Panc1 (cell line): ENCODE measurements at places on chromosomes 1 and 21. TPM values are rescaled to one million over a fixed set of nuclear protein-coding genes. Genes with fewer than 3 reads are reported as not detected.
A peak's percentile ranks its signal among the peaks of the same experiment; 100 is the strongest.

- H3K4me3 ChIP-seq = no peak overlapping the region
- no peak for DNase-seq
- no peaks in the 10 kb centered on the region; the same call in 1 of the 2 replicates for H3K4me1 ChIP-seq
- no peak overlapping the region for H3K27ac ChIP-seq
- peaks cover 18% of the 10 kb centered on the region; the same call in 1 of the 2 replicates for H3K36me3 ChIP-seq
- H3K27me3 ChIP-seq = no peaks in the 10 kb centered on the region
These were observed 21.3 kb downstream of the GPSM2 start for GRCh38 chr1:108897865-108898720.

F13B gene
- not detected for total RNA-seq

GRCh38 chr1:214859647-214860046, 222.9 kb upstream of the KCNK2 start:
- H3K4me1 ChIP-seq = no peaks in the 10 kb centered on the region
- DNase-seq = no peak
- H3K4me3 ChIP-seq = no peak overlapping the region
- no peak overlapping the region for H3K27ac ChIP-seq
- no peaks in the 10 kb centered on the region for H3K36me3 ChIP-seq

CD53 gene
- total RNA-seq = 0.49 TPM

TTC4 gene
- 25.2 TPM for total RNA-seq

DNA sequence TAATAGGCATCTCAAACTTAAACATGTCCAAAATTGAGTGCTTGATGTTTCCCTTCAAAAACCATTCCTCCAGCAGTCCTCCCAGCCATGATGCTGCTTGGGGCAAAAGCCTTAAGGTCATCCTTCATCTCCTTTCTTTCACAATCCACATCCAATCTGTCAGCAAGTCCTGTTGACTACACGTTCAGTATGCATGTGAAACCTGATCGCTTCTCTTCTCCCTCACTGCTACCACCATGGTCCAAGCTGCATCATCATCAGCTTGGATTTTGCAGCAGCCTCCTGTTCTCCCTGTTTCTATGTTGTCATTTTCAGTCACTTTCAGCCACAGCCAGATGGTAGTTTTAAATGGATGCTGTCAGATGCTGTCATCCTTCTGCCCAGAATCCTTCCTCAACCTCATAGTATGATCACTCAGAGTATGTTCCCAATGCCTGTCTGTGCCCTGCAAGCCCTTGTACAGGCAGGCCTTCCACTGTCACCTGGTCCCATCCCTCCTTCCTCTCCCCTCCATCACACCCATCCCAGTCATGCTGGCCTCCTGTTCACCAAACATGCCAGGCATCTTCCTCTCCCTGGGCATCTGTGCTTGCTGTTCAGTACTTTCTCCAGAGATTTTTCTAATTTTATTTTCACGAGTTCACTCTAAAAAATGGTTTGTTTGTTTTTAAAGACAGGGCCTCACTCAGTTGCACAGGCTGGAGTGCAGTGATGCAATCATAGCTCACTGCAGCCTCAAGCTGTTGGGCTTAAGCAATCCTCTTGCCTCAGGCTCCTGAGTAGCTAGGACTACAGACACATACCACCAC, 66.0 kb downstream of the SYDE2 start:
- no peak overlapping the region for H3K4me3 ChIP-seq
- H3K27ac ChIP-seq = no peak overlapping the region
- peaks cover 4% of the 10 kb centered on the region for H3K27me3 ChIP-seq
- H3K36me3 ChIP-seq = no peaks in the 10 kb centered on the region
- no peak for DNase-seq

DNA sequence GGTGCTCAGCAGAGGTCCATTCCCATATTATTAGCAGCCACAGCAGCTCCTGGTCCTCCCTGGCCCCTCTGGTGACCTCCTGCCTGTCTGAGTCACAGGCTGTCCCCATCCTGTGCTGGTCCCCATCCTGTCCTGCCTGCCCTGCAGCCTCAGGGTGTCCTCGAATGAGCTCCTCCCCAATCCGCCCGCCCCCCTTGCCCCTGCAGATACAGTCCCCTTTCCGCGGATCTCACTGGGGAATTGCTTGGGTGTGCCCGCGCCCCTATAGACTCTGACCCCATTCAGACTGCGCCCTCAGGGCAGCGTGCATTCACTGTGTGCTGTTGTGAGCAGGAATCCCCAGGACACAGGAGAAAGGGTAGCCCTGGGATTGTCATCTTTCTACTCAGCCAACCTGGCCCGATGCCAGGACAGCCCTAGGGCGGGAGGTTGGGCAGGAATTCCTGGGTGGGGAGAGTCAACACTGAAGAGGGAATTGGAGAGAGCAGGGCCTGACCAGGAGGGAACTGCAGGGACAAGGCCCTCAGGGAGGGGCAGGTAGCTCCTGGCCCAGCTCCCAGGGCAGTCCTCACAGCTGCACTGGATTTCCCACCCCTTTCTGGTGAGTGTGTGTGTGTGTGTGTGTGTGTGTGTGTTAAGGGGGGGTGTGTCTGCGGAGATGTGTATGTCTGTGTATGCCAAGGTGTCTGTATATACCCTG, 1.1 kb upstream of the GUCA2A start:
- no peaks in the 10 kb centered on the region for H3K4me1 ChIP-seq
- DNase-seq = no peak
- no peak overlapping the region for H3K4me3 ChIP-seq
- H3K36me3 ChIP-seq = no peaks in the 10 kb centered on the region
- no peaks in the 10 kb centered on the region for H3K27me3 ChIP-seq

- no peaks in the 10 kb centered on the region for H3K4me1 ChIP-seq
- no peaks in the 10 kb centered on the region for H3K36me3 ChIP-seq
- no peak overlapping the region for H3K27ac ChIP-seq
- no peak for DNase-seq
- no peaks in the 10 kb centered on the region for H3K27me3 ChIP-seq
These were observed 273.4 kb upstream of the CACYBP start for GRCh38 chr1:174726167-174726879.

GRCh38 chr1:225937048-225937968, 3.7 kb downstream of the LEFTY2 start:
- H3K4me1 ChIP-seq = no peaks in the 10 kb centered on the region
- DNase-seq = no peak
- H3K27me3 ChIP-seq = no peaks in the 10 kb centered on the region

BCAS2 gene
- total RNA-seq = 23.5 TPM

KRTAP13-2 gene
- not detected for total RNA-seq

LINGO4 gene
- not detected for total RNA-seq

- H3K4me3 ChIP-seq = no peak overlapping the region
- no peaks in the 10 kb centered on the region; the same call in 1 of the 2 replicates for H3K27me3 ChIP-seq
- no peaks in the 10 kb centered on the region; the same call in 1 of the 2 replicates for H3K4me1 ChIP-seq
- no peaks in the 10 kb centered on the region for H3K36me3 ChIP-seq
- no peak for DNase-seq
These were observed 92.0 kb upstream of the HAO2 start for GRCh38 chr1:119276558-119276957.

DNA sequence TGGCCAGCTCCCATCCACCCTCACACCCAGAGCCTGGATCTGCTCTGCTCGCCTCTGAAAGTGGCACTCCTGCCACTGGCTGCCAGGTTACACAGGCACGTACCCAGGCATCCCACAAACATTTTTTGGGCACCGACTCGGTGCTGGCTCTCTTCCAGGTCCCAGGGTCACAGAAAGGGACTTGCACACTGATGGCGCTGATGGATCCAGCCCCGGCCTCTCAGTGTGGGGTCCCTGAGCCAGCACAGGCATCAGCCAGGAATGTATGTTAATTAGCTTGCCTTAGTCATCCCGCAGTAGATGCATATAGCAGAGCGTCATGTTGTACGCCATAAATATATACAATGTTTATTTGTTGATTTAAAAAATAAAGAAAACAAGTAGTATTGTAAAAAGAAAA, 537.2 kb downstream of the NPHP4 start:
- no peak overlapping the region for H3K4me3 ChIP-seq
- H3K27me3 ChIP-seq = peaks cover 9% of the 10 kb centered on the region; the same call in 1 of the 2 replicates
- DNase-seq = no peak
- H3K4me1 ChIP-seq = no peaks in the 10 kb centered on the region
- H3K36me3 ChIP-seq = no peaks in the 10 kb centered on the region
- H3K27ac ChIP-seq = no peak overlapping the region

- H3K27ac ChIP-seq = no peak overlapping the region
- H3K4me1 ChIP-seq = no peaks in the 10 kb centered on the region
- DNase-seq = no peak
- H3K27me3 ChIP-seq = peaks cover 3% of the 10 kb centered on the region; the same call in 1 of the 2 replicates
- no peak overlapping the region for H3K4me3 ChIP-seq
These were observed 15.9 kb upstream of the BTG2 start for GRCh38 chr1:203289281-203289981.

DNA sequence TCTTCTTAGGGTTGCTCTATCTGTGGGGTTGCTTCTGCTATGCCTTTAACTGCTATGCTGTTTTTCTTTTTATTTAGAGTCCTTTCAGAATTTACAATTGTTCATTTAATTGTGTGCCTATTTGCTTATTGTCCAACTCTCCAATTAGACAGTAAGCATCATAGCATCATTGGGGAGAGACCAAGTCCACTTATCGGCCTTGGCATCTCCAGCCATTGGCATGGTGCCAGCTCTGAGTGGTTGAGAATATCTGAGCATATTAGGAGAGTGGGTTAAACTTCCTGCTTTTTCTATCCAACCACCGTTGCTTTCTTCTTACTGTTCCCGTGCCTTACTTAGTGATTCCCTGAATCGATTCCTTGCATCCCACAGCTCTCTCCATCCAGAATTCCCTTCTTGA, 535.0 kb downstream of the AJAP1 start:
- no peaks in the 10 kb centered on the region for H3K36me3 ChIP-seq
- no peak overlapping the region for H3K27ac ChIP-seq
- no peaks in the 10 kb centered on the region for H3K27me3 ChIP-seq
- H3K4me3 ChIP-seq = no peak overlapping the region
- no peaks in the 10 kb centered on the region for H3K4me1 ChIP-seq

DNA sequence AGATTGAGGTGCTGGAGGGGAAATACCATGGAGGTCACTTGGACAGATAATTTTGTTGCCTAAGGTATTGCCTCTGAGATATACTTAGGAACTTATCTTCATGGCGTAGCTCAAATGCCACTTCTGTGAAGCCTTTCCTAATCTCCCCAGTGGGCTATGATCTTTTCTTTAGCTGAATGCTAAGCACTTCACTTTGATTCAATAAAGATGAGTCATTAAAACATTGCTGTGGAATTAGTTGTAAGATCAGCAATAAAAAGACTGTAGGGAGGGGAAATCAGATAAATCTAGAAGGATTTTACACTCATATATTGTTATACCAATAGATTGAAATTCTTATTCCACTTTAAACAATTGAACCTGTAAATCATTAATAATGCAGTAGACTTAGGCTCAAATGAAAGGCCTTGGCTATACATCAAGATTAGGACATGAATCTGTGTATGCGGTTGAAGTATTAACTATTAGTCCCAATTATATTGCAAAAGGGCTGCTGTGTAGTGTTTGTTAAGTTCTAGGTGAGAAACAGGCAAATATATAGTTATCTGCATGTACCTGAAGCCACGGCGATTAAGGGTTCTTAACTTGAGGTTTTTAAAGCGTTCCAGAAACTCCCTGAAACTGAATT, 19.2 kb upstream of the MAGOH start:
- no peak overlapping the region for H3K27ac ChIP-seq
- H3K27me3 ChIP-seq = no peaks in the 10 kb centered on the region
- H3K4me3 ChIP-seq = no peak overlapping the region
- H3K36me3 ChIP-seq = no peaks in the 10 kb centered on the region; the same call in none of the 2 replicates
- no peaks in the 10 kb centered on the region for H3K4me1 ChIP-seq

RIPK4 gene
- total RNA-seq = 67.4 TPM

- DNase-seq = no peak
- H3K4me3 ChIP-seq = no peak overlapping the region
- H3K36me3 ChIP-seq = no peaks in the 10 kb centered on the region
- H3K27me3 ChIP-seq = no peaks in the 10 kb centered on the region
These were observed 649.7 kb upstream of the NEGR1 start for GRCh38 chr1:72932025-72932424.

OPRD1 gene
- total RNA-seq = 5.4 TPM

- DNase-seq = peak; percentile 76
- peak overlapping the region; percentile 76 for H3K27ac ChIP-seq
- H3K27me3 ChIP-seq = no peaks in the 10 kb centered on the region
These were observed 4.4 kb downstream of the NME7 start for GRCh38 chr1:169363046-169363730.

FAM167B gene
- total RNA-seq = 1.9 TPM

NES gene
- 56.3 TPM for total RNA-seq

ALX3 gene
- total RNA-seq = not detected

- no peaks in the 10 kb centered on the region for H3K4me1 ChIP-seq
- H3K36me3 ChIP-seq = no peaks in the 10 kb centered on the region
- H3K4me3 ChIP-seq = no peak overlapping the region
- no peak for DNase-seq
- H3K27ac ChIP-seq = no peak overlapping the region
These were observed 970.6 kb downstream of the MRPL39 start for GRCh38 chr21:24636696-24637095.

- no peak for DNase-seq
- H3K36me3 ChIP-seq = no peaks in the 10 kb centered on the region
- no peak overlapping the region for H3K27ac ChIP-seq
- H3K27me3 ChIP-seq = no peaks in the 10 kb centered on the region
These were observed 191.0 kb upstream of the VAMP3 start for GRCh38 chr1:7579831-7580804.

HSD3B1 gene
- not detected for total RNA-seq

TSPAN2 gene
- total RNA-seq = not detected

OR2T33 gene
- not detected for total RNA-seq
